Stimulated activated CD8-positive, alpha-beta memory T cell treated with anti-CD3 and anti-CD28 coated beads, Interleukin-4, amount 100 ng/mL, for 1 hour (primary cell): ENCODE measurements at places on chromosomes 13 and 19.
A peak's percentile ranks its signal among the peaks of the same experiment; 100 is the strongest.

DNA sequence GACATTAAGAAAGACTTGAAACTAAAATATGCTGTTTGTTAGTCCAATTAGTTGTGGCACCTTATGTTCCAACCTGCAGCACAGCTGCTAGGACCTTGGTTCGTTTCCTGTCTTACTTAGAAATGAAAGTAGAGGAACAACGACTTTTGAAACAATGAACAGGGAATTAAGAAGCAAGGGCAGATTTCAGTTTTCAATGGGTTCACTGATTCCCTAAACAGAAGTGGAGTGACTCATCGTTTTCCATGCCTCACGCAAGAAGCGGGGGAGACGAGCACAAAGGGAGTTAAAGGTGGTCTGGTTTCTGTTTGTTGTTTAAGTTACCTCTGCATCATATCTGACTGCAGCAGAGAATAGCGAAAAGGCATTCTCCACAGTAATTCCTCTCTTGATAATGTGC, 44.8 kb downstream of the PHF11 start:
- DNase-seq = no peak

GRCh38 chr13:51674276-51674675, 90.0 kb downstream of the WDFY2 start:
- DNase-seq = no peak

GRCh38 chr19:51901860-51902259, 3.0 kb downstream of the ZNF649 start:
- DNase-seq = no peak

GRCh38 chr13:38888309-38888708, 102.3 kb downstream of the STOML3 start:
- no peak for DNase-seq

GRCh38 chr19:17197666-17198065, 17.5 kb upstream of the USE1 start:
- DNase-seq = no peak

DNA sequence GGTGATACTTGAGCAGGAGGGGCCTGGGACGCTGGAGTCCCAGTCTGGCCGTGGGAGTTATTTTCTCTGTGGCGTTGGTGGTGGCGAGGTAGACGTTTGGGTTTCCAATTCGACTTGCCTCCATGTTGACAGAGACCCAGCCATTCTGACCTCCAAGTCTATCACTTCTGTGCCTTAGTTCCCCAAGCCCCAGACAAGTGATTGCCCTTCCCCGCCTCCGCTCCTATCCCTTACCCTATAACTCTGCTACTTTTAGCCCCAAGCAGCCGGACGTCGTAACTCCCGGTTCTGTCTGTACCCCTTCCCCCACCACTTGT, 549 bp downstream of the TIMM50 start:
- no peak for DNase-seq

GRCh38 chr13:75762076-75762937, 126.2 kb downstream of the LMO7 start:
- no peak for DNase-seq

- peak; percentile 37 for DNase-seq
Measured at GRCh38 chr19:49676136-49676783, 811 bp upstream of the PRMT1 start.

DNA sequence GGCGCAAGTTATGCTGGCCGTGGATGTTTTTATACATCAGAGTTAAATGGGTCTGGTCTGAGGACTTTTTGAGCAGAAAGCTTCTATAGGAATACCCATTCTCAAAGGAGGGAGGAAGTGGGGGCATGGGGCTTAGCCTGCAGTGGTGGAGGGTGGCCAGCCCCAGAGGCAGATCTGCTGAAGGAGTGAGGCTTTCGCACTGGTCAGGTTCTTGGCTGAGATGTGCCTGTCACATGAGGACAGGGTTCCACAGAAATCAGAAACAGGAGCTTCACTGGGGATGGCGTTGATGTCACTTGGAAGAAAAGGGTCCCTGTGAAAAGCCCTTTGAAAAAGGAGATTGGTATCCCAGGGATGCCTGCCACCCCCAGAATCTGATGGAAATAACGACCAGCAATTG, 100.7 kb upstream of the MCF2L start:
- DNase-seq = no peak

GRCh38 chr13:32905063-32905863, 111.0 kb upstream of the KL start:
- no peak for DNase-seq

GRCh38 chr19:5337708-5338655, 2.6 kb downstream of the PTPRS start:
- DNase-seq = no peak

GRCh38 chr13:80039000-80039399, 301.9 kb downstream of the SPRY2 start:
- DNase-seq = no peak

GRCh38 chr13:31835932-31836331, 96.6 kb downstream of the RXFP2 start:
- no peak for DNase-seq

- no peak for DNase-seq
Measured at GRCh38 chr13:41668130-41668757, 210.9 kb downstream of the RGCC start.

GRCh38 chr13:40207001-40207478, 459.4 kb downstream of the FOXO1 start:
- no peak for DNase-seq

DNA sequence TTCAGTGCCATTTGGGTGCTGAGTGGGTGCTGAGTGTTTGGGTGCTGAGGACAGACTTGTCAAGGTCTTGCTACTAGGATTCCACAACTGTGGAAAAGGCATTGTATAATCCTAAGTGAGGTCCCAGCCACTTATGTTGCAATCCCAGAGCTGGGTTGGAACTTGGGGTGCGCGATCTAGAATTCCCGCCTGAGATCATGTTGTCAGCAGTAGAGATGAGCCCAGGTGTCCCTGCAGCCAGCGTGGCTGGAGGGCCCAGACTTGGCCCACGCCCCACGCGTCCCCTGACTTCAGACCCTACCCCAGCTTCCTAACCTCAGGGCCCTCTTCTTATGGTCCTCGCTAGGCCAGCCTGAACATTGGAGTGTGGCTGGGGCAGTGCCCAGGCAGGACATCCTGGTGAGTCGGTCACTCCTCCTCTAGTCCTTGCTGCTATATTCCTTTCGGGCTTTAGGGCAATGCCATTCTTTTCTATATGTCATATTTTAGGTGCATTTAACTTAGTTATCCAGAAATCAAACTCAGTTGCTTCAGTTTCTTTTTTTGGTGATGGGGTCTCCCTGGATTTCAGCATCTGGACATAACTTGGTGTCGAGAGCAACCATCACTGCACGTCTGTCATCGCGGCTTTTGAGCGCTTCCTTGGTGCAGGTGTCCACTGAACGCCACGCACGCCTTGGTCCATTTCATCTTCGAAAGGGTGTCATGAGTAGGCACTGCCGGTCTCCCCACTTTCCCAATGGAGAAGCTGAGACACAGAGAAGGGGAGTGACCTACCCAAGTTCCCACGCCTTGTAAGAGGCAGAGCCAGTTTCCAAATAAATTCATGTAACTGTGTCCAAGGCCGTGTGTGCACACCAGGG, 46.4 kb upstream of the F7 start:
- no peak for DNase-seq

DNA sequence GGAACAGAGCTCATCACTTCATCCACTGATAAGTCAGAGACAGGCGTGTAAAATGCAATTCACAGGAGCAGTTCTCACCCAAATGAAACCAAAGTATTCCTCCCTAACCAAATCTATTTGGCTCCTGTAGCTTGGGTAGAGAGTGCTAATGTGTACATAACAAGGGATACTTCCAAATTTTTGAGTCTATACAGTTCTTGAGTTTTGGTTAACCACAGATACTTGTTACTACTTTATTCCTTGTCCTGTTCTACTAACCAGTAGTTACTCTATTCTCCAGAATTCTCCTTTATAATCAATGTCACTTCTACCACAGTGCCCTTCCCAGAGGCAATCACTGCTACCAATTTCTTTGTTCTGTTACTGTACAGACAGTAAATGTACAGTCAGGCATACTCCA, 57.3 kb downstream of the ELF1 start:
- no peak for DNase-seq

- peak; percentile 41 for DNase-seq
Measured at GRCh38 chr19:10431943-10432735, 11.8 kb downstream of the PDE4A start.

DNA sequence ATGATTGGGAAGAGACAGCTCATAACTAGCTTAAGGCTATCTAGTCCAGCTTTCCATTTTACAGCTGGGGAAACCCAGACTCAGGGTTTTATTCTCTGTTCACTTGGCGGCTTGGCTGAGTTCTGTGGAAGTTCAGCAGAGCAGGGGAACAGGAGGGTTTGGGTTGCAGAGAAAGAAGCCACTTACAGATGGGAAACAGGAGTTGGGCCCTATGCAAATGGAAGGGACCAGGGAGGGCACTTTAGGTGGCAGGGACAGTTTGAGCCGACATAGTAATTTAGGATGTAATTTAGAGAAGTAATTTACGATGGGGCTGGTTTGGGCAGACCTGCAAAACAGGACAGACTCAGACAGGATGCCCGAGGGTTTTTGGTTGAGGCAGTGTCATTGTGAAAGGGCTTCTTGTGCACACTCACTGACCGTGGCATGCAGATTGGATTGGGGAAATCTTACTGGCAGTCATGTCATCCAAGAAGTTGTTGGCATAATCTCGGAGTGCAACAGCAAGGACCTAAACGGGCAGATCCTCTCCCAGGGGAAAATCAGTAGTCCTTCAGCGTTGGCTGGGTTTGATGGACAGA, 47.3 kb upstream of the GPR183 start:
- no peak for DNase-seq

DNA sequence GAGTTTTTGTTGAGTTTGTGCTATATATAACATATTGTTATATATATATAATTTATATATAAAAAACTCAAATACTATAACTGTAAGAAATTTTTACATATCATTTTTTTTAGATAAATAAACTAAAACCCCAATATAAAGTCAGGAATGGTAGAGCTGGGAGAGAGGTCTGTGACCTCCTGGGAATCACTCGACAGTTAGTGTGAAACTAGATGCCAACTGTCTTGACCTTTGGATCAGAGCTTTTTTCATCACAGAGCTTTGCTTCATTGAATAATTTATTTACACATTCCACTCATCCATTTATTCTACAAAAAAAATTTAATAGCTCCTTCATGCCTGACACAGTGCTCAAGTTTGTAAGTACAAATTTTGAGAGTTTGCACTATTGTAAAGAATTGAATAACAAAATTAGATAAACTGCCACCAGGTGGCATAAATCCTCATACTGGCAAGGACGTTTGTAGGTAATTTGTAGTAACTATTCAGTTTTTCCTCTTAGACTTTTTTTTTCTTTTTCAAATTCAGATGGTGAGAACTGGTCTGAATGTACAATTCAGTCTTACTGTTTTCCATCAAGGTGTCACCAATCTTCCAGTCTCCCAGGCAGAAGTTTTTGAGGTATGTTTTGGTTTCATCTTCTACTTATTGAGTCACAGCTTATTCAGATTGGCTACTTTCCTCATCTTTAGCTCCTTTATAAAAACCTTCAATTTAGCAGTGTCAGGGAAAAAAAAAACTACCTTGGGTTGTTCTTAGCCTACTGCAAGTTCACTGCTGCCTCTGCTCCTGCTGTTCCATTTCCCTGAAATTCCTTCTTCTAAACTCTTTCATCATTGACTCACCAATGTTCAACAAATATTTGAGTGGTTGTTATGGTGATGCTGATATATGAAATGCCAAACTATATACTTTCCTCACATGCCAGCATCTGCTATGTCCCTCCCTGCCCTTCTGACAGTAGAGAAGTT, 28.7 kb downstream of the LACC1 start:
- DNase-seq = no peak

- no peak for DNase-seq
Measured at GRCh38 chr13:32938907-32939306, 77.3 kb upstream of the KL start.
